Cardiac ventricle fibroblast (primary cell): ENCODE measurements at places on chromosomes 5 and 9. TPM values are rescaled to one million over a fixed set of nuclear protein-coding genes. Genes with fewer than 3 reads are reported as not detected.

Gene EGFLAM
- 1.6 and 4.8 TPM in 2 replicates for total RNA-seq

Gene ST8SIA4
- total RNA-seq = 0.68 and 4.1 TPM in 2 replicates

Gene NDOR1
- 8.0 and 9.5 TPM in 2 replicates for total RNA-seq

Gene CCL21
- 0.81 TPM in 1 of 2 replicates, not detected in the other for total RNA-seq

Gene FBXL7
- total RNA-seq = 8.8 and 9.1 TPM in 2 replicates

Gene KCTD16
- 0.10 and 0.12 TPM in 2 replicates for total RNA-seq

Gene MARCHF11
- not detected in 2 replicates for total RNA-seq

Gene PWWP2A
- total RNA-seq = 21.3 and 24.3 TPM in 2 replicates

Gene AJM1
- total RNA-seq = 1.1 and 1.4 TPM in 2 replicates
